GM04503 (cell line): ENCODE measurements at places on chromosomes 3 and 15.

GRCh38 chr15:78995921-78996893 lies 51.4 kb upstream of the CTSH start:
- DNase-seq = no peak

DNA sequence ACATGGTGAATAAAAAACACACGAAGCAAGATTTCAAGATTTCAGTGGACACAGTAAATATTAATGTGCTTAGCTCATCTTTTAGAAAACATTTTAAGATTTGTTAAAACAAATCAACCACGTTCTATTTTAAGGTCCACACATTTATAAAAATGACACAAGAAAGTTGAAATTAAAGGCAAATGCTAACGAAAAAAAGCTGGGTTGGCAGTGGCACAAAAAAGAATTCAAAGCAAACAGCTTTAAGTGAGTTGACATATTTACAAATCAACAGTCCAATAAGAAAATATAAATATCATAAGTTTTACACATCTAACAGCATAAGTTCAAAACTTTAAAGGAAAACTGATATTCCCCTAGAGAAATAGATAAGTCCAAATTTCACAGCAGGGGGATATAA lies 430.4 kb upstream of the CCDC54 start:
- no peak for DNase-seq

DNA sequence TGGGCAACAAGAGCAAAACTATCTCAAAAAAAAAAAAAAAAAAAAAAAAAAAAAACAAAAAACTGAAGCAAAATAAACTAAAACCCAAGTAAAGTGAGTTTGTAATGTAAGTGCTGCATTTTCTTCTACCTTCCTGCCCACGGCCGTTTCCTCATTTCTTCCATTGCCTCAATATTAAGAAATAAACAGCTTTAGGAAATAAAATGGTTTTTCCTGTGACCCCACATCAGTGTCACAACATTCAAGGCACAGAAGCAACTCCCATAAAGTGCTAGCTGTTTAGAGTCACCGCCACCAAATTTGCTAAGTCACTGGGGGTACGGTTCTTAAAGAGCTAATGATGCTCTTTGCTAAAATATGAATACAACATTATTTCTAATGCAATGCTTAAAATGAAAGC lies 3.3 kb downstream of the PKM start:
- no peak for DNase-seq

- no peak for DNase-seq
Measured at GRCh38 chr15:67242708-67243111, 11.8 kb downstream of the AAGAB start.

DNA sequence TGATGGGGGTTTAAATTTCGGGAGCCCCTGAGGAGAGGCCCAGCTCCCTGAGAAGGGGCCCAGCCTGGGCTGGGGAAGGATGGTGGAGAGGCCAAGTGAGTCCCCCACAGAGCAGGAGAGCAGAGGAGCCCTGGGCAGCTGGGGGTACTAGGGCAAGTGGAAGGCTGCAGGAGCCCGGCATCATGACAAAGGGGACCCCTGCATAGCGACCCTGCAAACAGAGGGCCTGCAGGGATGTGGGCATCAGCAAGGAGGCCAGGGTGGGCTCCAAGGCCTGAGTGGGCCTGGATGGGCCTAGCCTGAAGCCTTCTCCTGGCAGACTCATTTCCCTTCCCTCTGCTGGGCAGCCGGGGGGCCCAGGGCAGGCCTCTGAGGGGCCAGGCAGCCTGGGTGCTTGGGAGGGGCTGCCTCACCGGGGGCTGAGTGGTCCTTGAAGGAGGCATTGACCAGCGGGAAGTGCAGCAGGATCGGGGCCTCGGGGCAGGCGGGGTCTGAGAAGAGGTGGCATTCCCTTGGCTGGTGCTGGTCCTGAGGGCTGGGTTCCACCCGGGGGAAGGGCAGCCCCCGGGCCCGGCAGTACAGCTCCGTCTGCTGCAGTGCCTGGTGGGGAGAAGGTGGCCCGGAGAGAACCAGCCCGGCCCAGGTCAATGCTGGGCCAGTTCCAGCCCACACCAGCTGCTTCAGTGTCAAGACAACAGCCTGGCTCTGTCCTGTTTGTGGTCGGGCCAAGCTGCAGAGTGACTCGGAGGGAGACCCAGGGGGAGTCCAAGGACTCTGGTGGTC lies 24.7 kb downstream of the PLA2G4D start:
- no peak for DNase-seq

DNA sequence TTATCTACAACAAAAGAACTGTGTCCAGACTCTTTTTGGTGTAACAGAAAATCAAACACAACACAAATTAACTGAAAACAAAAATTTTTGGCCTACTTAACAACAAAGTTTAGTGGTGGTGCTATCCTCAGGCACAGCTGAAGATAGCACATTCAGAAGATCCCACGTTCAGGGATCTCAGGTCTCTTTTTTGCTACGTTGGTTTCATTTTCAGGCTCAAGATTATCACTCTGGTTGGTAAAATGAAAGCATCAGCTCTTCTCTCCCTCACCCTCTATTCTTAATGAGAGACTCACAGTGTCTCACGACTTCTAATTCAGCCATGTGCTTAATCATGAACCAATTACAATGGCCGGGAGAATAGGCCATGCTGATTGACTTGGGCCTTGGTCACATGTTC lies 146.9 kb upstream of the PTPRG start:
- DNase-seq = no peak

- DNase-seq = no peak
Measured at GRCh38 chr3:66983101-66983500, 15.0 kb upstream of the KBTBD8 start.

DNA sequence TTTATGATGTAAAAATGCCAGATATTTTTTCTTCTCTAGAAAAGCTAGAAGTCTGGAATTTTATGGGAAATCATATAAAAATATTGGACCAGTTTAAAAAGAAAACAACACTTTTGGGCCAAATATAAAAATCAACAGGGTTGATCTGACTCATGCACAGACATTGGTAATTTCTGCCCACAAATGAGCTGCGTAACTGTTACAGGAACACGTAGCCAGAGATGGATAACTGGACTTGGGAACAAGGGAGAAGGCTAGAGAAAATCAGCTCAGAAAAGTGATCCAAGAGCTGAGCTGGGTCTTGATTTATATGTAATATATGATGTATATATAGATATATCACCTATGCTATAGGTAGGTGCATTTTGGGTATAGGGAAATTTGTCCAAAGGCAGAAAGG lies 36.8 kb upstream of the NAALADL2 start:
- peak; percentile 6 for DNase-seq

DNA sequence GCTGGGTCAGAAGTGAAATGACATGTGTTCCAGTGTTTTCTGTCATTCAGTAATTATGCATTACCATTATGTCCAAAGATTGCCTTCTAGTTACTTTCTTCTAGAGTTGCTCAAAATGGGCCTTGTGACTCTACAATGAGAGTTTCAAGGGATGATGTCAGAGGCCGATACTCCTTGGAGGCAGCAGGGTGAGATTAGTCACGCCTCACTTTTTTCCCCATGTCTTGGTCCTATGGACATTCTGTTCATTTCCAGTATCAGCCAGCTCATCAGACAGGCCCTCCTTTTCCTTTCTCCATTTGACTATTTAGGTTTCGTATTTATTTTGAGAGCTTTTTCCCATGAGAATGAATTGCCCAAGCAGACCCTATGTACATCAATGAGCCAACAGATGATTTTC lies 17.5 kb downstream of the VGLL3 start:
- DNase-seq = peak; percentile 69

- DNase-seq = no peak
Measured at GRCh38 chr15:81341351-81341750, 17.4 kb upstream of the STARD5 start.

DNA sequence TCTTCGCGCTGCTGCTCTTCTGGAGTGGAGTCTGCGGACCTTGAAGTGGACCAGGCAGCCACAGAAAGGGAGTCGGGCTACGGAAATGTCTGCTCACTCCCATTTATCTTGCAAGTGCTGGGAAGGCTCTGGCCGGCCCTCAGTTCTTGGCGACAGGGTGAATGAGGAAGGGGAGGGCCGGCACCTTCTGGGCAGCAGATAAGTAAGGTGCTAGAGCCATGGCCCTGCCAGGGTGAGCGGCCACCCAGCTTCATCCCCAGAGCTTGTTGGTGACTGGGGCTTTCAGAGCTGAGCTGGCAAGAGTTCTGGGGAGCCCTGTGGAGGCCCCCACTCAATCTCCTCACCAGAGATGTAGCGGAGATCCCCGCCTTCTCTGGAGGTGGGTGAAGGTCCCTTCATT lies 103.5 kb downstream of the ASB7 start:
- no peak for DNase-seq

DNA sequence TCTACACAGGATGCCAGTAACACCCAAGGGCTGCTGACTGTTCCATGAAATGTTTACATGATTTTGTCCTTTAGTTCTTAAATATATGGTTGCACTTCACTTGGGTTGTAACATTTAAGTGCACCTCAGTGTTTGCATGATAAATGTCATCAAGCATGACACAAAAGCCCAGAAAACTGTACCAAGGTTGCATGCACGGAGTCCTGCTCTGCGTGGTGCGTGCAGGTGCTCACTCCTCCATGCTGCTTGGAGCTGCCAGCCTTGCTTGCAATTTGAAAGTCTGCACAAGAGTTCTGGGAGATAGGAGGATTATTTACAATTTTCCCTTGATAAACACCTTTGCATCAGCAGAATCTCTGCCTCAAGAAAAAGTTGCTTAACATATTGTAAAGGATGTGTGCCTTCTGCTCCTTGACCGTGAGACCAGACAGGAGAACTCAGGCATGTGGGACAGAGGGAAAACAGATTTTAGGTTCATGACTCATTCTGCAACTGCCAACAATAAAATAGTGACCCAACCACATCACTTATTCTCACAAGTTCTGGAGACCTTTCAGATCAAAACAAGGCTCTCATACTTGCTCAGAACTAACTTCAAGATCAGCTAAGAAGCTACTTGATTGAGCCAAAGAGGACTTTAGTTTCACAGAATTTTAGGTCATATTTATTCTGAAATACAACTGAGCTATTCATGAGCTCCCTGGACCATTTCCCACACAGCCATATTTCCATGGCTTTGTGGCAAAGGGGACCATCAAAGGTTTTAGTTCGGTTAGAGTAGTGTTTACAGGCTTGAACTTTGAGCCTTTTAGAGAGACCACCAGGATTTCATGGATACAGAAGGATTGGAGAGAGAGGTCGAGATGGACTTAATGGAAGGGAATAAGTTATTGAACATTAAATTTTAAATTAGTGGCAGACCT lies 128.4 kb upstream of the ZBED2 start:
- DNase-seq = peak; percentile 80

- DNase-seq = peak; percentile 61
Measured at GRCh38 chr3:159191447-159191846, 389.6 kb downstream of the MFSD1 start.

- no peak for DNase-seq
Measured at GRCh38 chr3:40915346-40915865, 283.9 kb upstream of the CTNNB1 start.

DNA sequence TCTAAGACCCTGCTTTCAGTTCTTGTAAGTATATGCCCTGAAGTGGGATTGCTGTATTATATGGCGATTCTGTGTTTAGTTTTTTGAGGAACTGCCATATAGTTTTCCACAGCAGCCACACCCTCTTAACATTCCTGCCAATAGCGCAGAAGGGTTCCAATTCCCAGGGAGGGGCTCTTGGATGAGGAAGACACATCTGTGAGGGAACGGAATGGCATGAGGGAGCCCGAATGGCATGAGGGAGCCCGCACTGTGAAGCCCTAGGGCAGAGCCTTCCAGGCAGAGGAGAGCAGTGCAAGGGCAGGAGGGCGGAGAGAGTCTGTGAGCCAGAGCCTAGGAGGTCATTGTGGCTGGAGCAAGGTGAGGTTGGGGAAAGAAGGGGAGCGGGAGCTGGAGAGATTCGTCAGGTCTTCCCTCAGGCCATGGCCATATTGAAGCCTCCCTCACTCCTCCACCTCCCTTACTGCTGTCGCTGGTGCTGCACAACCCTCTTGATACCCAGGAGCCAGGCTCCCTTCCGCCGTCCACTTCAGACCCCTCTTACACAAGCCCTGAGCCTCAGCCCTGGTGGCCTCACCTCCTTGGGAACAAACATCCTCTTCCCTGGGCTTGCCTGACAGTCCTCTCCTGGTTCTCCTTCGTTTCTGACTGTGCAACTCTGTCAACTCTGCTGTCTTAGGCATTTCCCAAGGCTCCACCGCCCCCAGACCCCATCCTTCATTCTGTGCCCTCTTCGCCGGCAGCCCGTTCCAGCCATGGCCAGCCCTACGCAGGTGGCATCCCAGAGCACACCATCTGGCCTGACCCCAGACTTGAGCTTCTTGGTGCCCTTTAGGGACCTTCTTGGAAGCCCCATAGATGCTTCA lies 51.4 kb downstream of the FGD5 start:
- no peak for DNase-seq

DNA sequence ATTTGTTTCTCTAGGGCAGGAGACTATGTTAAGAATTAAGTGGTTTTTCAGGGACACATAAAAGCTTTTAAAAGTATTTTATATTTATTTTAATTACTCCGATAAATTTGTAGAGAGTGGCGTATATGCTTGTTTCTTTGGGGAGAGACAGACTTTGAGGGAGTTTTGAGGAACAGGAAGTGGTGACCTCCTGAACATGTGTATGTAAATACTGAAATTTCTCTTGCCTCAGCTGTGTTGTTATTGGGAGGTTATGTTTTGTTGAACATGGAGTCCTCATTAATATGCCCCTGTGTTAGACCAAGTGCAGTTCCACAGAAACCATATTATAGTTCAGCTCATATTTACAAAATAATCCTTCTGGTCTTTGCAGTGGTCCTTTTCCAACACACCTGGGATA lies 41.8 kb upstream of the UTS2B start:
- no peak for DNase-seq

DNA sequence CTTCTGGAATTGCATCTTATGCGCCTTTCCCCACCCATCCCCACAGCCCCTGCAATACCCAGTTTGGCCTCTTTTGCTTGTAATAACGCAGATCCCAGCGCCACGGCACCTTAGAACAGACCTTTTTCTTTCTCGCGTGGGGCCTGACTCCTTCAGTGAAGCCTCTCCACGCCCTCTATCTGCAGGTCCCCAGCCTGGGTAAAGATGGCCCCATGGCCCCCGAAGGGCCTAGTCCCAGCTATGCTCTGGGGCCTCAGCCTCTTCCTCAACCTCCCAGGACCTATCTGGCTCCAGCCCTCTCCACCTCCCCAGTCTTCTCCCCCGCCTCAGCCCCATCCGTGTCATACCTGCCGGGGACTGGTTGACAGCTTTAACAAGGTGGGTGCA lies 594 bp downstream of the CRELD1 start:
- no peak for DNase-seq

GRCh38 chr3:194449913-194450312 lies 36.9 kb downstream of the ATP13A3 start:
- no peak for DNase-seq

- DNase-seq = no peak
Measured at GRCh38 chr3:13217736-13218540, 144.7 kb upstream of the IQSEC1 start.

DNA sequence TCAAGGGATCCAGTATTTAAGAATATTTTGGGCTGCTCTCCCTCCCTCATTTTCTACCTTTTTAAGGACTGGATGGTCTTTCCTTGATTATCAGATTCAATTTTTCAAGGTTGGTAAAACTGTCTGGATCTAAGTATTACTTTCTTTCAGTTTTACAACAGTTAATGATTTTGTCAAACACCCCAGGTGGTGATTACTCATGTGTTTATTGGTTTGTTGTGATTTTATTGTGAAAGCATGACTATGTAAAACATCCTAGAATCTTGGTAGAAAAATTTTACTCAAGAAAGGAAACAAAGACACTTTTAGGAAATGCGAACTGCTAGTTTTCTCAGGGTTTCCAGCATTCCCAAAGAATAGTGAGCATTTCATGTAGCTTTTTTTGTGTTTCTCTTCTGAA lies 7.3 kb downstream of the GTF2E1 start:
- no peak for DNase-seq
